ENCODE measurements at places on chromosomes 3 and 15.
A peak's percentile ranks its signal among the peaks of the same experiment; 100 is the strongest.

DNA sequence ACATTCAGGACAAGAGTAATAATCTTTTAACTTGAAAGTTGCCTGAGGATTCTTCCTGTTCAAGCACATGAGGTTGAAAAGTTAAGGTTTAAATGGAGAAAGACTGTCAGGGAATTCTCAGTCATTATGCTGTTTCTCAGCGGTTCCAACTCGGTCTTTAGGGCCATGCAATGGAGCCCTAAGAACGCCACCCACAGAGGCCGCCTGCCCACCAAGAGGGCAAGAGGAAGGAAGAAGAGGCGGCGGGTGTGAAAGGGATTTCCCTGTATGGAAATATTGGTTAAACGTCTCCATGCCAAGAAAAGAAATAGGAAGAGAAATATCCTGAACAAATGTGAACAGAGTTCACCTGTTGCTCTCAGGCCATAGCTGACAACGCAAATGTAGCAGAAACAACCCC lies 234.4 kb downstream of the OCA2 start:
- DNase-seq, result no peak

GRCh38 chr3:80190051-80190450 lies 422.3 kb upstream of the ROBO1 start:
- peak; percentile 0 for DNase-seq

GRCh38 chr15:31866248-31866647 lies 164.1 kb upstream of the CHRNA7 start:
- no peak for DNase-seq

DNA sequence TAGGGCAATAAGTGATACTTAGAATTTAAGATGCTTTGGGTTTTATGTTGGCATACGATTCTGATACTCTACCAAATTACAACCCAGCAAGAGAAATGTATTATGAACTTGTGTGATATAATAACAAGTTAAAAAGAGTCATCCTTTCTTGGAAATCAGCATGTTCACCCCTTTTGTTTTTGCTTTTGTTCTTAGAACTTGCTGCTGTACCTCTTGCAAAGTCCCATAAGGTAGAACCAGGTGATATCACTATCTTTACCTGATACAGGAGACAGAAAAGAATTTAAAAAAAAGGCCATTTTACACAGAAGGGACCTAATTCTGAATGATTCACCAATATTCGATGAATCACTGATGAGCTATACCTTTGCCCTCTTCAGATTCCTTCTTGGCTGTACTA lies 810.4 kb downstream of the FHIT start:
- DNase-seq, result no peak

DNA sequence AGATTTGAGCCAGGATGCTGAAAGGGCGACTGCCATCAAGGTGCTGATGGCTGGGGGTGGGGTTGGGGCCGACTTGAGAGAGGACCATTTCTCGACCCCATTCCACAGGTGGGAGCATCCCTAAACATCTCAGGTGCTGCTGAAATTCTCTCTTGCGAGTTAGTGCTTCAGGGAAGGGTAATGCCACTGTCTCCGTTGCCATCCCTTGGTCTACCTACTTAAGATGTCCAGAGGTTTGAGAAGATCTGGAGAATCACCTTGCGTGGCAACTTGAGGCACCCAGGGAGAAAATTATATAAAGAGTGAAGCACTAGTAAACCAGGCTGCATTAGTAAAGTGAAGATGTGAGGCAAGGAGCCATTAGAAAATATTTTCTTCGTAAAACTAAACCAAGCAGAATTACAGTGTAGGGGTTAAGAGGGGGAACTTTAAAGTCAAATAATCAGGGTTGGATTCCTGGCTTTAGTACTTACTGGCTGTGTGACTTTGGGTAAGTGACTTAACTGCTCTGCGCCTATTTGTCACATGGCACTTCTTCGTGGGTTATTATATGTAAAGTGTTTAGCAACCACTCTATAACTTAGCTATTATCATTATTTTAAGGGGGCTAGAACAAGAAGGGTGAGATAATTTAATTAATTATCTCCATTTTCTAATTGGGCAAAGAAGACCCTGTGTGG lies 662 bp upstream of the RFTN1 start:
- DNase-seq, result peak; percentile 59

GRCh38 chr3:105906836-105907235 lies 38.0 kb upstream of the CBLB start:
- peak; percentile 1 for DNase-seq

GRCh38 chr3:5811016-5811415 lies 623.5 kb downstream of the EDEM1 start:
- peak; percentile 5 for DNase-seq

GRCh38 chr3:28191363-28191762 lies 50.1 kb upstream of the CMC1 start:
- no peak for DNase-seq

DNA sequence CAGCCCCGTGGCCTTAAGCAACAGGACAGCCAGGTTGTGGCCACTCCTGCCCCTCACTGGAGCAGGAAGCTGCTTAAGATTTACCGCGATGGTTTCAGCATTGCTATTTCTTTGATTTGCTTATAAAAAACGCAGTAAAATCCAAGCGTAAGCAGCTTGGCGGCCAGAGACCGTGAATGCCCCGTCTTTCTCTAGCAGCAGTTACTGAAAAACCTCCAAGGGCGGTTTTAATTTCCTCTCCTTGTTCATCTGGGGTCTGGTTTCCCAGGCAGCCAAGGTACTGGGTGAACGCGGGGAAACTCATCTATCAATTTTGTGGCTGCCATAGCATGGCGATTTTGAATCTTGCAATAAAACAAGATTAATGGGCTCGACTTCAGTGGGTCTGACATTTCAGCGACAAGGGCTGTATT lies 130.3 kb downstream of the MINAR1 start:
- DNase-seq, result no peak

DNA sequence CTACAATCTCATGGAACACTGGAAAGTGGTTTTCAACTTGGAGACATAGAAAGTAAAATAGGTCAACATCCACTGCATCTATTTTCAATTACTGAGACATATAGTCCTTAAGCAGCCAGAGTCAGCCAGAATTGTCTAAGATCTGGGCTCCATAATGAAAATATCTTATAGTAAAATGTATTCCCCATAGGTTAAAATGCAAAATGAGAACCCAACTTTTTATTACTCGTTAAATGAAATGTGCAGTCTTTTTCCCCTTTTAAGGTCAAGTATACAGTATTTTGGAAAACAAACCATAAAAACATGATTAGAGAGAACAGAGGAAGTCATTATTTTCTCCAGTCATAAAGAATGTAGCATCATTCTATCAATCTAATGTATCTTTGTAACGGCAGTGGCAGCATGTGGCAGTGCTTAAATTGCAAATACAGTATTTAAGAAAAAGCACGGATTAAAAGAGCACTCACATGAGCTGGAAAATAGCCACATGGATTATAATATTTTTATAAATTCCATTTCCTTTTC lies 64.4 kb upstream of the CPB1 start:
- DNase-seq, result no peak

DNA sequence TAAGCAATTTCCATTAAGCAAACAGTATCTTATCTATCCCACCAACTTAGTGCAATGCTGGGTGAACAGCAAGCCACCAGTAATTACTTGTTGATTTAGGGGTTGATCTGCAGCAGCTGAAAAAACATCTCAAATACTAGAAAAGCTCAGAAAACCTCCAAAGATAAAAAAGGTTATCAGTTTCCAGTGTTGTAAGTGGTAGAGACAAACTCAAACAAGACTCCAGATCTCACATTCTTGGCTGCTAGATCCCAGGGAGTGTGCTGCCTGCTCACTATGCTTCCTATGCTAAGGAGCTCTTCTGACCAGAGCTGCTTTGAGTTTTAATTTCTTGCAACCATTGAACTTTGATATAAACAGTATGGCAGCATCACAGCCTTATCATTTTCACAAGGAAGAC lies 11.3 kb downstream of the B3GALNT1 start:
- DNase-seq, result no peak

- DNase-seq, result no peak
Measured at GRCh38 chr3:20488151-20488550, 302.1 kb upstream of the SGO1 start.

DNA sequence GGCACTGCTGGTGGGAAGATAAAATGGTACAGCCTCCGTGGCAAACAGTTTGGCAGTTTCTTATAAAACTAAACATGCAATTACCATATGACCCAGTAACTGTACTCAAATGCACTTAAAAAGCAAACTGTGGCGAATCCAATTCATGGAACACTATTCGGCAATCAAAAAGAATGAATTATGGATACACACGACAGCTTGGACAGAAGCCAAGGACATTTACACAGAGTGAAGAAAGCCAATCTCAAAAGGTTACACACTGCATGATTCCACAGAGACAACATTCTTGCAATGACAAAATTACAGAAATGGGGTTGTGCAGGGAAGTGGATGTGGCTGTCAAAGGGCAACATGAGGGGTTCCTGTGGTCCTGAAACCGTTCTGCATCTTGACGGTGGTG lies 122.1 kb upstream of the IQSEC1 start:
- DNase-seq, result peak; percentile 25

- no peak for DNase-seq
Measured at GRCh38 chr3:120498556-120499346, 48.0 kb upstream of the FSTL1 start.

DNA sequence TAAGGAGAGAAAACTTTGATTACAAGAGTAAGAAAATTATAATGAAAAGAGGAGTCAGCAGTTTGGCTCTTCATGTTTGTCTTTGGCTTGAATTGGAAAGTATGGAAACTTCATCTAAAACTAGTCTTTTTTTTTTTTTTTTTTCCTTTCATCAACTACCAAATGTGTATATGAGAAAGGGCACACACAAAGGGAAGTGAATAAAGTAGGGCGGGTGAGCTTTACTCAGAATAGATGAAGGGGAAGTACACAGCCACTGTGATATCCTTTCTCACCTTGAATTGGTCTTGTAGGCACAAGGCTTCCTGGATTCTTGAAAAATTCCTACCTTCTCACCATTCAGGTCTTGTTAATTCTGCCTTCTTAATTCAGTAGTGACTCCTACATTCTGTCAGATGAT lies 652.3 kb upstream of the KCNMB2 start:
- DNase-seq, result no peak

DNA sequence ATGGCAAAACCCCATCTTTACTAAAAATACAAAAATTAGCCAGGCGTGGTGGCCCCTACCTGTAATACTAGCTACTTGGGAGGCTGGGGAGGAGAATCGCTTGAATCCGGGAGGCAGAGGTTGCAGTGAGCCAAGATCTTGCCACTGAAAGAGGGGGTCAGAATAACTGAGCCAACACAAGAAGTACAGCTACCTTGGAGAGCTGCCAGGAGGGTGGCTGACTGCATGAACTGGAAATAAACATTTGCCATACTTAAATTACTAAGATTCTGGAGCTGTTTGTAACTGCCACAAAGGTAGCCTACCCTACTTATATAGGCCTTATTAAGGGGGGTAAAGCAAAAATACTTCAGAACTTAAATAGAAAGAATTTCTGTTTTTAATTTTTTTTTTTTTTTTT lies 15.4 kb upstream of the PIK3CB start:
- DNase-seq, result peak; percentile 1

GRCh38 chr3:103712320-103713008 lies 1277.6 kb downstream of the ZPLD1 start:
- DNase-seq, result peak; percentile 1

- DNase-seq, result no peak
Measured at GRCh38 chr15:71273731-71274447, 158.6 kb downstream of the THSD4 start.

- no peak for DNase-seq
Measured at GRCh38 chr15:80744826-80745225, 34.3 kb upstream of the CEMIP start.

GRCh38 chr3:192194085-192194484 lies 533.3 kb downstream of the FGF12 start:
- DNase-seq, result no peak

DNA sequence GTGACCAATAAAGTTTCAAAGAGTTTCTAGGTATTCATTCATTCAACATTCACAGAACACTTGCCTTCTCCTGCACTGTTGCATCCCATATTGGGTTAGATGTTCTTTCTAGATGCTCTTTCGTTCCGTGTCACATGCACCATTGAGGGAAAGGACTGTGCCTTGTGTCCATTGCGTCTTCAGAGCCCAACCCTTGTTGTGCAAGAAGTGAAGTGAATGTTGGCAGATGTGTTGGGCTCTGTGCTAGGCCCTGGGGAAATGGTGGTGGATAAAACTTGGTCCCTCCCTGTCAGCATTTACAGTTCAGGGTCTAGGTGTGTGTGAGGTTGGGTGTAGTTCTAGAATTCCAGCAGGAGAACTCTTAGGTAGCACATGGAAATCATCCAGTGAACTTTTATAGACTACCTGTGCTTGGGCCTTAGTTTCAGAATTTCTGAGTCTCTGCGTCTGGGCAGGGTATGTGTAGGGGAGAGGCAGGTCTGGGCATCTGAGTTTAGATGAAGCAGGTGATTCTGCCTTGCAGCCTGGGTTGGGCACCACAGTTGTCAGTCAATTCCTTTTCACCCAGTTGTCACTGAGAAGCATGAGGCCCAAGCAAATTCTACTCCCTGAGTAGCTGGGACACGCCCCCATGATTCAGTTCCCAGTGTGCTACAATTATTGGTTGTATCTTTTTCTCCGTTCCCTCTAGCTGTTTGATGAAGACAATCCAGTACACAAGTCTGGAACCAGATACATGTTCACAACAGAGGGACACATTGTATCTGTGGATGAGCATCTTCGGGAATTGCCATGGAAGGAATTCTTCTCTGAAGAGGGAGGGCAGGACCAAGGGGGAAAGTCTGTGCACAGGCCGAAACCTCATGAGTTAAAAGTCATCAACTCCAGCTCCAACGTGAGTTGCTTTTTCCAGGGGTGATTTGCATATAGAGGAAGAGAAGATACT lies 25.4 kb downstream of the EDEM1 start:
- no peak for DNase-seq

- no peak for DNase-seq
Measured at GRCh38 chr15:36265422-36265821, 314.0 kb upstream of the CDIN1 start.

- DNase-seq, result no peak
Measured at GRCh38 chr3:126912027-126912422, 70.9 kb upstream of the PLXNA1 start.

DNA sequence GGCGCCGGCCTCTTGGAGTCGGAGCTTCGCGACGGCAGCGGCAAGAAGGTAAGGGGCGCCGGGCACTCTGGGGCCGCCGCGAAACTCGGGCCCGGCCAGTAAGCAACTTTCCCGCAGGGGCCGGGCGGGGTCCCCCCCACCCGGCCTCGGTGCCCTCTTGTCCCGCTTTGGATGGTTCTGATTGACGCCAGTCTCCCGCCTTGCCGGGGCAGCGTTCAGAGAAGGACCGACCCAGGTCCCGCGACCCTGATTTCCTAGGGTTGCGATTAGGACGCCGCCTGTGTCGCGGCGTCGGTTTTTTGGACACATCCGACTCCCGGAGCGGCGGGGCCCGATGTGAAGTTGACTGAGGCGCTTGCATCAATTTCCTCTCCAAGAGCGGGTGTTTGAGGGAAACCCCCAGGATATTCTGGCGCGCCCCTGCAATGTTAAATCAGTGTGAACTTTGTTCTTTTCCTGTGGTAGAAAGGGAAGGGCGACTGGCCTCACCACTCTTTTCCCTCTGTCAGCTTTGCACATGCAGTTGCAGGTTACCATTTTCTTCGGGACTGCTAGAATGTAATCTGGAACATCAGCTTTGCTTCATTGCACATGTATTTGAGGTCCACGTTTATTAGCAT lies 755 bp downstream of the PDE8A start:
- DNase-seq, result peak; percentile 37

GRCh38 chr3:122414391-122414790 lies 1.5 kb downstream of the WDR5B start:
- no peak for DNase-seq

Data from NCI-H69 (cell line).